ENCODE measurements at places on chromosomes 5 and 9.

DNA sequence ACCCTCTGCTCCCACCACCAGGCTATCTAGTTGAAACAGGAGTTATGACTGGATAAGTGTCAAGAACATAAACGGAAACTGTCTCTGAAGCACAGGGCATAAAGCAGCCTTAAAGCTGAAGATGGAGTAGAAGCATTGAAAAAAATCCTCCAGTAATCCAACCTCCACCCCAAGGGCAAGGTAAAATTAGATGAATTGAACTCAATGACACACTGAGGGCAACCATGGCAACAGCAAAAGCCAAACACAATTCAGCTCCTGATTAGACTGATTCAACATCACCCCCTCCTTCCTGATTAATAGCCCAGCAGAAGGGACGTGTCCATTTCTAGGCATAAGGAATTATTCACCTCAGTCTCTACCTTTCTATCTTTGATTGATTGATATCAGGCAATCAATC, 183.2 kb upstream of the MAP3K1 start:
- no peak for DNase-seq

- peak; percentile 66 for DNase-seq
Measured at GRCh38 chr9:93096131-93096802, at the start of gene CARD19. CARD19 (plus strand) TSS chr9:93096217; CDS start chr9:93096346, 129 bp downstream.

GRCh38 chr5:54443270-54443669, 12.2 kb upstream of the HSPB3 start:
- DNase-seq: peak; percentile 19

DNA sequence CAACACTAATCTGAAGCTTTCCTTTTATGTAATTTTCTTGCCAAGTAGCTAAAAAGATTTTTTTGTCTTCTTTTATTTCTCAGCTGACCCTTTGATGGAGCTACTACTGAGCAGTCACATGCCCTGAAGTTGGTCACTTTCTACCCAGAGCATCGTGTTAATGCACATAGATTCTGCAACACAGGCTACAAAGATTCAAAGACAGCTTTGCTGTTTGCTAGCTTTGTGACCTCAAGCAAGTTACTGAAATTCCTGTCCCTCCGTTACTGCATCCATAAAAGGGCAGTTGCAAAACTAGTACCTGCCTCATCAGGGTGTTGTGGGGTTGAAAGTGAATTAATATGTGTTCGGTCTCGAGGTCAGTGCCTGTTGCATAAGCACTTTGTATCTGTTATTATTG, 179.9 kb downstream of the GAS1 start:
- no peak for DNase-seq

GRCh38 chr5:73471654-73472053, 23.1 kb upstream of the FOXD1 start:
- no peak for DNase-seq

DNA sequence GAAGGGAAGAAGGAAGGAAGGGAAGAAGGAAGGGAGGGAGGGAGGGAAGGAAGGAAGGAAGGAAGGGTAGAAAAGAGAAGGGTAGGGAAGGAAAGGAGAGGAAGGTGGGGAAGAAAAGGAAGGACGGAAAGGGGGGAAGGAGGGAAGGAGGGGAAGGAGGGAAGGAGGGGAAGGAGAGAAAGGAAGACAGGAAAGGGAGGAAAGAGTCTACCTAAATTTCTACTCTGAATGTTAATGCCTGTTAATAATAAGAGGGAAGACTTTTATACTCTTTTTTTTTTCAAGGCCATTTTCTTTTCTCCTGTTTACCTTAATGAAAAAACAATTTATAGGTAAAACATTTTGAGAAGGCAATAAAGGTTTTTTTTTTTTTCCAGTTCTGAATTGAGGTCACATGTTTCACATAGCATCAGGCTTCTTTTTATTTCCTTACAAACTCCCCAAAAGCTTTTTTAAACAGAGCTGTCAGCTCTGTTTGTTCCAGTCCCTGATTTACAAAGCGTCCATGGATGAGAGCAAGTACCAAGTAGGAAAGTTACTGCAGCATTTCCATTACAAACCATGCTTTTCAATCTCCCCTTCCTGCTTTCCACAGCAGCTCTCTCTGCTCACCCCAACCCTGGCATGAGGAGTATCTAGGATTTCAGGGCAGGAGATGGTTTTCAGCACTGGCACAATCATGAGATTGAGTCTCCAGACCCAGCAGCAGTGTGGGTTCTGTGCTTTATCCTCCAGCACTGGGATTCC, 173.9 kb downstream of the GNAQ start:
- no peak for DNase-seq

DNA sequence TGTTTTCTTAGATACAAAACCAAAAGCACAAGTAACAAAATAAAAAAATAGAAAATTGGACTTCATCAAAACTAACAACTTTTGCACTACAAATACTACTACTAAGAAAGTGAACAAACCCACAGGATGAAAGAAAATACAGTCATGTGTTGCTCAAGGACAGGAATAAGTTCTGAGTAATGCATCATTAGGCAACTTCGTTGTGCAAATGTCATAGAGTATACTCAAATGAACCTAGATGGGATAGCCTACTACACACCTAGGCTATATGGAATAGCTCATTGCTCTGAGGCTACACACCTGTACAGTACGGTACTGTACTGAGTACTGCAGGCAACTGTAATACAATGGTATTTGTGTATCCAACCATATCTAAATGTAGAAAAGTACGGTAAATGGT, 88.3 kb downstream of the RAPGEF1 start:
- no peak for DNase-seq

GRCh38 chr9:31699836-31700235, 684.6 kb upstream of the ACO1 start:
- DNase-seq: no peak

- no peak for DNase-seq
Measured at GRCh38 chr9:136518623-136519022, 27.2 kb downstream of the NOTCH1 start.

- no peak for DNase-seq
Measured at GRCh38 chr9:81592887-81593266, 96.5 kb downstream of the TLE1 start.

DNA sequence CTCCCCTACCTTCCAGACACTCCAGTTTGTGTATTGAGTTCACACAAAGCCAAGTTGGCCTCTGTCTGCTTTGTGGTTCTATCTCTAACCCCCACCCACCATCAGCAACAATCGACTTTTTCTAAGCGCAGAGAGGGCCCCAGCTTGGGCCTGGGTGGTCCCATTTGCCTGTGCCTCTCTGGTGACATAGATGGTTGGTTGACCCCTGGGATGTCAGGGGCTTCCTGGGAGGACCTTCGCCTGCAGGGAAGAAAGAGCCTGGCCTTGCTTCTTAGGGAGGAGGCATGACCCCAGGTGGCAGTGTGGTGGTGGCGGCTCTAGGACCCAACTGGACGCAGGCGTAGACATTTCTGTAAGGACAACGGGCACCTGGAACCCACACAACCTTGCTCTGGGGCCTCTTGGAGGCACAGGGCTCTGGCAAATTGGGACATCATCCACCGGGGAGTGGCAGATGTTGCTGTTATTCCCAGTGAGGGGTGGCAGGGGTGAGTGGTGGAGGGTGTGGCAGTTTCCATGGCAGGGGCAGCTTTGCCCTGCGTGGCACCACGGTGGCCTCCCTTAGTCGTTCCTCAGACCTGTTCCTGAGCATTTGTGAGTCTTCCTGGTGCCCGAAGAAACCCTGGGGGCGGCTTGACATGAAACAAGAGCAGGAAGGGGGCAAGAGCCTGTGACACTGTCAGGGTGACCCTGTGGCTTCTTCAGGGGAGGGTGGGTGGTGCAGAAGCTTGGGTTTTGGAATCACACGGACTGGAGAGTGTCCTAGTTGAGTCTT, 171.0 kb upstream of the IER5L start:
- no peak for DNase-seq

- peak; percentile 9 for DNase-seq
Measured at GRCh38 chr9:94014066-94014654, 59.0 kb upstream of the BARX1 start.

- no peak for DNase-seq
Measured at GRCh38 chr5:9766581-9766980, 136.4 kb upstream of the TAS2R1 start.

DNA sequence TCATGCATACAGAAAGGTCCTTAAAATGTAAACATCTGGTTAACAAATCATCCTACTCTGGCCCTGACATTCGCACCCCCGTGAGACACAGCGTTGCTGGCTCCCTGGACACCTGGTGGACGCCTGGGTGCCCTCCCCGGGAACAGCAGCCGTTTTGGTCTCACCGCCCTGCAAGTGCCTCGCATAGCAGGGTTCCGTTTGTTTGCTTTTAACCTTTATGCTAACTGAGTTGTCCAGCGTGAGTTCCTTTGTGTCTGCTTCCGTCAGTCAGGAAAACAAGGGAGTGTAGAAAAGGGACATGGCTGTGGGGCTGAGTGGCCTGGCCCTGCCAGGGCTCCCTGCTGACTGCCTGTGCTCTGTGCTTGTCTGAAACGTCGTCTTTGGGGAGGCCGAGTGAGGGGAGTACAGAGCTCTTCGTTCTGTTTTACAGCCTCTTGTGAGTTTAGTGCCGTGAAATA, 91.8 kb upstream of the CACNA1B start:
- no peak for DNase-seq
